Glomerular endothelial cell (primary cell): ENCODE measurements at places on chromosomes 13 and 19. TPM values are rescaled to one million over a fixed set of nuclear protein-coding genes. Genes with fewer than 3 reads are reported as not detected.

Gene TYROBP
- total RNA-seq, result not detected in 2 replicates

Gene NCLN
- 78.8 and 90.0 TPM in 2 replicates for total RNA-seq

DNA sequence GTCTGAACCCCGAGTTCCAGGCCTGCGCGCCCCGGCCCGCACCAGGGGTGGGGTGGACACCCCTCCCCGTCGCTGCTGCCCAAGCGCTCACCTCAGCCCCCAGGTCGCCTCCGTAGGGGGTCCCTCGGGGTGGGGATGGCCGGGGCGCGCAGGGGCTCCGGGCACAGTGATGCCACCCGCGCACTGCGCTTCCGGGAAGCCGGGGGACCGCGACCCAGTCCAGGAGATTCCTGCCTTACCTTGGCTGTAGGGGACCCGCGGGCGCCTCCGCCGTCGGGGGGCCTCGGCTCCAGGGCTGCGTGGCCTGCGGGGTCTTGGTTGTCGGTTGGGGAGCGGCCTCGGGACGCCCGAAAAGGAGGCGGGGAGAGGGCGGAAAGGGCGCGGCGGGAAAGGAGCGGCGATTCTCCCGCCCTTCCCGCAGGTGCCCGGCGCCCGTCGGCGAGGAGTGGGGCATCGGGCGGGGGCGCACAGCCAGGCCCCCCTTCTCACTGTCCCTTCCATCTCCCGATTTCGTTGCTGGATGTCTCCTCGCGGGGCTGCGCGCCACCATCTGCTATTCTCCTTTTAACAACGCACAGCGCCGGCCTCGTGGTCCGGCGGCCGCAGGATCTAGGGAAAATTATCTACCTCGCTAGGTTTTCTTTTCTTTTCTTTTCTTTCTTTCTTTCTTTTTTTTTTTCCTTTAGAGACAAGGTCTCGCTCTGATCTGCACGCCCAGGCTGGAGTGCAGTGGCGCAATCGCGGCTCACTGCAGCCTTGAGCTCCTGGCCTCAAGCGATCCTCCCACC, at the start of gene KEAP1:
TSS of gene KEAP1 (minus strand) at position 355 of the 788 bp plus-strand sequence. CDS start 3,323 bp downstream, outside the sequence.
- DNase-seq, result no peak

- DNase-seq, result no peak
These were observed 122.5 kb upstream of the SPACA7 start for GRCh38 chr13:112253631-112254030.

DNA sequence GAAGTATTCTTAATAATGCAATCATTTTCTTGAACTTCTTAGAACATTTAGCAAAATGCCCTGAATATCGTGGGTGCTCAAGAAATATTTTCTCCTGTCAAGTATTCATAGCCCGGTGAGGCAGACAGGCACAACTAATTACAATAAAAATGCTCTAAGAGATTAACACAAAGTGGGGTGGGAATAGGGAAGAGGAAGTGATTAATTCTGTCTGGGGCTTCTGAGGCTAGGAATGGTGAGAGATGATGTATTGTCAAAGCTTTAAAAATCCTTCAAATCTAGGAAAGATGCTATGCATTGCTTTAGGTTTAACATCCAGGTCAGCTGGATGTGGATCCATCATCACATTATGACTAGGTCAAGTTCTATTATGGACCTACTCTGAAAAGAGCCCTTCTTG, 66.9 kb upstream of the POSTN start:
- no peak for DNase-seq

DNA sequence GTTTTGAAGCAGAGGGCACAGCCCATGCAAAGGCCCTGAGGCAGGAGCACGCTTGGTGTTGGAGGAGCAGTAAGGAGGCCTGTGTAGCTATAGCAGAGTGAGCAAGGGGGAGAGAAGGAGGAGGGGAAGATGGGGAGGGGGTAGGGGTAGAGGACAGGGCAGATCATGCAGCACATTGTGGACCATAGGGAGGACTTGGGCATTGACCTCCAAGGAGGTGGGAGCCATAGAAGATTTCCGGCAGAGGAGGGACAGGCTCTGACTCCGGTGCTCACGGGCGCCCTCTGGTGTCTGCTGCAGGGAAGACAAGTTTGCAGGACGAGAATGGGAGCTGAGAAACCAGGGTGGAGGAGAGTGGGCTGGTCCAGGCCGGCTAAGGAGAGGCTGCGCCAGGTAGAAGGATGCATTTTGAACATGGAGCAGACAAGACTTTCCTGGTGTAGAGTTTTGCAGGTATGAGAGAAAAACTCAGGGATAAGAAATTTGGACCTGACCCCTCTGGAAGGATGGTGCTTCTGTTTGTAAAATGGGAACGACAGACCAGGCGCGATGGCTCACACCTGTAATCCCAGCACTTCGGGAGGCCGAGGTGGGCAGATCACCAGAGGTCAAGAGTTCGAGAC, 13.7 kb upstream of the CREB3L3 start:
- DNase-seq, result no peak
